ENCODE measurements at places on chromosomes 12 and 14.

DNA sequence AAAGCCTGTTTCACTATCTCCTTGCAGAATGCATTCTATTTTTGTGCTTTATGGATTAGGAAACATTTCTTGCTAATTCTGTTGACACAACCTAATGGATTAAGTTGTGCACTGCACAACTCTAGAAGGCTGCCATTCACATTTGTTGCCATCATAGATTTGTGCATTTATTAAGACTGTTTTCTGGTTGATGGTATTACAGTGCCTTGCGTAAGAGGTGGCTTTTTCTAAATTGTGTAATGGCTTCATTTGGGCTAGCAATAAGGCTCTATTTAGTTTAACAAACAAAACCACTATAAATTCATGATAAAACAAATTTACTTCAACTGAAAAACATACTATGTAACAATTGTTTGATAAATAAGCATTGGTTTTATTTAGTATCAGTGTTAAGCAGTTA is 175.9 kb downstream of the TRHDE start:
- no peak for DNase-seq

DNA sequence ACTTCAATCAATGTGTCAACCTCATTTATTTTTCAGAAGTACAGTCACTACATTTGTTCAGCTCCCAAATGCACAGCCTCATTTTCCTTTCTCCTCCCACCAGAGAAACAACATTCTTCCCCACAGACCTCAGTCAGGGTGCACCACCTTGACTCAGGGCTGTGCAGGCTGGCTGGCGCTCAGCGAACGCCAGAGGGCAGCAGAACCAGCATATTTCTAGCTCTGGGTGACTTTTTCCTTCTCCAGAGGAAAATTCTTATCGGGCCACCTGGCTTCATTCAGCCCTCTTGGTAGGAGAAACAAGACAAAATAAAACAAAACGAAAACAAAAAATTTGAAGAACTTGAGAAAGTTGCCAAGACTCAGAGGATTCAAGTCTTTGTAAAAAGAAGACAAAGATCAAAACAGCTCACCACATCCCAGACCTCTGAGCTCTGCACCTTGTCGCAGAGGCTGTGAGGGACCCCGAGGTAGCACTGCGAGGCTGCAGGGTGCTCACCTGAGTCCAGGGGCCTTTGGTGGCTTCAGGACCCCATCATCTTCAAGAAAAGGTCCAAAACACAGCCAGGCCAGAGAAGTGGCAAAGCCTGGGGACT is 33.7 kb downstream of the PAH start:
- DNase-seq = peak; percentile 35

DNA sequence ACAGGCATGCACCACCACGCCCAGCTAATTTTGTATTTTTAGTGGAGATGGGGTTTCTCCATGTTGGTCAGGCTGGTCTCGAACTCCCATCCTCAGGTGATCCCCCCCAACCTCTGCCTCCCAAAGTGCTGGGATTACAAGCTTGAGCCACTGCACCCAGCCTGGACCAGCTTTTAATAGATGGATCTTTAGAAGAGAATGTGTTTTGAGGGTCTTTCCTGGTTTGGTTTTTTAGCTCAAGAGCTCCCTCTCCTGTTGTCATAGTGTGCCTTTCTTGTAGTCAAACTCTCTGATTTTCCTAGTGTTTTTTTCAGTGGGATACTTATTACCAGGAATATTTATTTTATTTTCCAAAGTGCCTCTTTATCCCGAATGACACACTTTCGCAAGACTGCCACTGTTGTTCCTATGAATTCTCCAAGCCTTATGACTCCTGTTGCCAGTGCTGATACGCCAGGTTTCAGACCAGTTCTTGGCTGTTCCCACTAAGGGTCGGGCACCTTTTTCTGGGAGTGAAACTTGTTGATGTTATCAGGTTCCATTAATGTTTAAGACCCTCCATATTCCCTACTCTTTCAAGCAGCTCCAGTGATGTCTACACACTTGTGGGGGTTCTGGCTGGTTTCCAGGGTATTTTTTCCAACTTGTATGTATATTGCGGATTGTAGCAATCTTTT is 31.5 kb upstream of the LIMA1 start:
- no peak for DNase-seq

- DNase-seq = no peak
Measured at GRCh38 chr14:76948976-76949375, 79.5 kb downstream of the IRF2BPL start.

GRCh38 chr12:8603286-8603685 is 9.4 kb downstream of the AICDA start:
- no peak for DNase-seq

GRCh38 chr12:8078398-8078797 is 3.7 kb upstream of the NECAP1 start:
- peak; percentile 43 for DNase-seq

GRCh38 chr12:53105712-53106439 is 2.6 kb downstream of the SOAT2 start:
- DNase-seq = no peak

DNA sequence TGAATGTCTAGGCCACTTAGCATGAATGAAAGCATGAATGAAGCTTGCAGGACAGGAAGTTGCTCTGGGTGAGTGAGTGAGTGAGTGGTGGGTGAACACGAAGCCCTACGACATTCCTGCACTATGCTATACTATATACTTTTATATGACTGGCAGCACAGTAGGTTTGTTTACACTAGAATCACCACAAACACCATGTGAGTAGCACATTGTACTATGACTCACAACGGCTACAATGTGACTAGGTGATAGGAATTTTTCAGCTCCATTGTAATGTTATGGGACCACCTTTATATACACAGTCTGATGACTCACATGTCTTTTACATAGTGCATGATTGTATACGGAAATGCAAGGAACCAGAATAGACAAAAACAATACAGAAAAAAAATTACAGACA is 1480.2 kb downstream of the AACS start:
- DNase-seq = no peak

DNA sequence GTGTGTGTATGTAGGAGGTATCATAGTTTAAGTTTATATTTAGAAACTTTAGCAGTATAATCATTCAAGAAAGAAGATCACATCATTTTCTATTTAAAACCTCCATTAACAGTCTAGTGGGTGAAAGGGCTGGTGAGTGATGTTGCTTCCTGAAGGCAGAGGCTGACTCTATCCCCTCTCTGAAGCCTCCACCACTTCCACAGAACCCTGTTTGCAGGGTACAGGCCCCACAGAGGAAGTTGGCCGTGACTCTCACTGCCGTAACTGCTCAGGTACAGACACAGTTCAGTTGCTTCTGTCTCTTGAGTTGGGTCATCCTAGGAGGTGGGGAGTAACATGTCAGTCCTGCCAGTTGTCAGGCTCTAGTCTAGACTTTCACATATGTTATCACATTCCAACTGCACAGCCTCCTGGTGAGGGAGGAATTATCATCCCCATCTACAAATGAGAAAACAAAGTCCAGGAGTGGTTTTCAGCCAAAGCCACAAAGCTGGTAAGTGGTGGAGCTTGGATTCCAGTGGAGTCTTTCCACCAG is 31.5 kb downstream of the CFL2 start:
- DNase-seq = no peak

DNA sequence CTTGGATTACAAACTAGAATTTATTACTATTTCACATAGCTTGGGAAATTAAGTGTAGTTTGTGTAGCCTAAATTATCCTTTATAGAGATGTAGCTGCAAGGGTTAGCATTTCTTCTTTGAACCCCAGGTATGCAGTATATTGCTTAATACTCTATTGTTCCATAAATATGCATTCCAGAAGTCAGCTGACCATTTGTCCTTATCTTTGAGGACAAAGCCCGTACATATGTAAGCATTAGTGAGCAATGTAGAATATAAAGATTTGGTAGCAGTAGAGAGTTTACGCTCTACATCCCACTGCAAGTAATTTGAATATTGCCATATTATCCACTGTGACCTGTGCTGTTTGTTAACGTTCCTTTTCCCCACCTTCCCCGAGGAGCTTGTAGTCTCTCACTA is 26.9 kb downstream of the PPM1A start:
- no peak for DNase-seq

- peak; percentile 60 for DNase-seq
Measured at GRCh38 chr12:4120316-4120917, 153.1 kb upstream of the CCND2 start.

DNA sequence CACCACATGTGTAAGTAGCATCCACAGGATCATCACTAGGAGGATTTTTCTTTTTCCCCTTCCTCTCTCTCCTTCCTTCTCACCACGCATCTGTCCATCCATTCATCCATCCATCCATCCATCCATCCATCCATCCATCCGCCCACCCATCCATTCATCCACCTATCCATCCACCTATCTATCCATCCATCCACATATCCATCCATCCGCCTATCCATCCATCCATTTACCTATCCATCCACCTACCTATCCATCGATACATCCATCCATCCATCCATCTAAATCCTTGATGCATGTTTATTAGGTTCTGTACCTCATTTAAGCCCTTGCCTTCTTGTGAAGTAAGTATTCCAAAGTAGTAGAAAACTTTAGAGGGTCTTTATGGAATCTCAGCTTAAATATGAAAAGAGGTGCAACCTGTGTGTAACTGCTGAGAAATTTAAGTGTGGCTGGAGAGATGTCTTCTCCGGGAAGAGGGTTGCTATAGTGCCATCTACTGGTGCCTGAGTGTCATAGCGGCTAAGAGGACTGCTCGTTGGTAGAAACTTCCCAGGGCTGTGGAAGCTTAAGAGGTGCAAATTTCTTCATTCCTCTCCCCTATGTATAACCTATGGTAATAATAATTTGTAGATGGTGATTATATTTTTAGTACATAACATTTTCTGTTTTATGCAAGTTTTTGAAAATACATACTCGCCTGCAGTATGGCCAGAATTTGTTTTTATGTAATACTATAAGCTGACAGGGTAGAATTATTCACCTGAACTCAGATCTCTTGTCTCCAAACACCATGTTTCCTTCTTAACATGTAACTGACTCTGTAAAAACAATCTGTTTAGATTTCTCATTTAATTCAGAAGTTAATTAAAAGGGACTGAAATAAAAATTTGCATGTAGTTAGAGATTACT is 46.0 kb downstream of the MYO1H start:
- DNase-seq = peak; percentile 30

DNA sequence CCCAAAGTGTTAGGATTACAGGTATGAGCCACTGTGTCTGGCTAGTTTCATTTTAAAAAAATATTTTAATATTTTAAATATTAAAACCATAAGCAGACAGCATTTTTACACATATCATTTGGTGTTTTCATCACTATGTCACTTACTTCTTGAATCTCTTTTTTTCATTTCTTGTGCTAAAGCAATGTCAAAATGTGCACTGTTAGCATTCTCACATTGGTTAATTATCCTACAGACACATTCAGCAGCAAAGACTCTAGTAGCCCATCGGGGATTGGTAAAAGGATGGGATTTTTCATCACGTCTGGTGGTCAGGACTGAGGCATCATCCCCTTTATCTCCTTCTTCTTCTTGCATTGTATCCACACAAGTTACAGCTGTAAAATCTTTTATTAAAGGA is 96.9 kb downstream of the HEATR5A start:
- DNase-seq = no peak

- DNase-seq = no peak
Measured at GRCh38 chr14:104600805-104601204, 3.8 kb downstream of the TMEM179 start.

- DNase-seq = no peak
Measured at GRCh38 chr14:43407706-43408105, 1099.4 kb downstream of the FSCB start.

Data from femur (tissue), 1 donor.